Stimulated activated CD8-positive, alpha-beta memory T cell treated with anti-CD3 and anti-CD28 coated beads, Interleukin-7, amount 100 ng/mL, for 48 hours (primary cell): ENCODE measurements at places on chromosomes 12 and 14.

GRCh38 chr12:101480849-101481248 is 5.7 kb downstream of the SPIC start:
- no peak for DNase-seq

GRCh38 chr12:12859690-12860089 is 31.7 kb upstream of the GPRC5A start:
- no peak for DNase-seq

GRCh38 chr14:42802346-42802745 is 1195.7 kb downstream of the LRFN5 start:
- no peak for DNase-seq

GRCh38 chr12:2765608-2766007 is 29.2 kb upstream of the FKBP4 start:
- no peak for DNase-seq

DNA sequence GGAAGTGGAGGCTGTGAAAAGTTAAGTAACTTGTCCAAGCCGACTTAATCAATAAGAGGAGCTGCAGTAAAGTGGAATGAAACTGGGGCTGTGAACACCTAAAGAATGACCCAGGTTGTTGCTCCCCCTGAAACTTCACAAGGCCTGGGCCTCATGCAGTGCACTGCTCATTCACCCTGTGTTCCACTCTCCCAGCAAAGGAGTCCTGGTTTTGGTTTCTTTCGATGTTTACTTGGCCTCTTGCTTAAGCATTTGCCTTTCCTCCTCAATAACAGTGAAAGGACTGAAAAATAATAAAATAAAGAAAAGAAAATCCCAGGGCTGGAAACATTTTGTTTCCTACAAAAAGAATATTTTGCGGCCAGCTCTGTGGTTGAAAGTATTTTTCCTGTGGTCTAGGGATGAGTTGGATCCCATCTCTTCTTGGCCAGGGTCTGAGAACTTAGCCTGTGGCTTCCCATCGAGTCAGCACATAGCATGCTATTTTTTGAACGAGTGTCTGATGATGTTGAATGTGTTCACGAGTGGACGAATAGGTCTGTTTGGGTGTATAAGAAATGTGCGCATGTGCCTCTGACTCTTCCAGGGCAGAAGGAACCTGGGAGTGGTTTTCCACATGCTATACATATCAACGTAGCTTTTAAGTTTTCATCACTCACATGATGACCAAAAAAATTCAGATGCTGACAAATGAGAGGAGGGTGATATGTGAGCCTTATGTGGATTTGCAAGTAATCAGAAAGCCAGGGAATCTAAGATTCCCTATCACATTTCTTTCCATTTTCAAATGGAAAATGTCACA is 349.8 kb downstream of the ZFP36L1 start:
- no peak for DNase-seq

- no peak for DNase-seq
Observed at GRCh38 chr12:57237932-57238853, 8.7 kb downstream of the SHMT2 start.

DNA sequence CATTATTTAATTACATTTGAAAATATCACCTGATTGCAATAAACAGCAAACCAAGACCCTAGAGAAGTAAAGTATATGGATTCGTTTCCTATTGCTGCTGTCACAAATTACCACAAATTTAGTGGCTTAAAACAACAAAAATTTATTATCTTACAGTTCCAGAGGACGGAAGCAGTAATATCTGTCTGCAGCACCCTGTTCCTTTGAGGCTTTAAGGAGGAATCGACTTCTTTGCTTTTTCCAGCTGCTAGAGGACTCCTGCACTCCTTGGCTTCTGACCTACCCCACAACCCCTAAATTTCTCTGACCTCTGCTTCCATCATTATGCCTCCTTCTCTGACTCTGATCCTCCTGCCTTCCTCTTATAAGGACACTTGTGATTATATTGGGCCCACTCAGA is 23.8 kb upstream of the PPM1A start:
- DNase-seq, result no peak

- no peak for DNase-seq
Observed at GRCh38 chr12:6370576-6370935, 4.8 kb downstream of the SCNN1A start.

DNA sequence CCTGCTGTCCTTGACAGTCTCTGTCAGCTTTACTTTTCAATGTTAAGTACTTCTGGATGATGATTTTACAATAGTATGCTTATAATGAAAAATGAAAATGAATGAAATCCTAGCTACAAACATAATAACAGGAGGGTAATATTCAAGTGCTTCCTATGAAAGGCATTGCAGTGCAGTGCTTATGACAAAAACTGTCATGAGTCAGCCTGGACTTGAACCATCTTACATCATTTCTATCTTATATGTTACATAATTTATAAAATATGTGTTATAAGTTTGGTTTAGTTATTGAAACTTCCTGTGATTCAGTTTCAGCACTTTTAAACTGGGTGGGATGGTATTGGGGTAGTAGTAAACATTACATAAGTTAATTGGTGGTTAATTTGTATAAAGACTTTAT is 451.7 kb downstream of the TMEM117 start:
- no peak for DNase-seq

GRCh38 chr14:31962920-31963319 is 114.2 kb upstream of the ARHGAP5 start:
- DNase-seq, result no peak
